ENCODE measurements at places on chromosomes 11 and 22.
A peak's percentile ranks its signal among the peaks of the same experiment; 100 is the strongest.

DNA sequence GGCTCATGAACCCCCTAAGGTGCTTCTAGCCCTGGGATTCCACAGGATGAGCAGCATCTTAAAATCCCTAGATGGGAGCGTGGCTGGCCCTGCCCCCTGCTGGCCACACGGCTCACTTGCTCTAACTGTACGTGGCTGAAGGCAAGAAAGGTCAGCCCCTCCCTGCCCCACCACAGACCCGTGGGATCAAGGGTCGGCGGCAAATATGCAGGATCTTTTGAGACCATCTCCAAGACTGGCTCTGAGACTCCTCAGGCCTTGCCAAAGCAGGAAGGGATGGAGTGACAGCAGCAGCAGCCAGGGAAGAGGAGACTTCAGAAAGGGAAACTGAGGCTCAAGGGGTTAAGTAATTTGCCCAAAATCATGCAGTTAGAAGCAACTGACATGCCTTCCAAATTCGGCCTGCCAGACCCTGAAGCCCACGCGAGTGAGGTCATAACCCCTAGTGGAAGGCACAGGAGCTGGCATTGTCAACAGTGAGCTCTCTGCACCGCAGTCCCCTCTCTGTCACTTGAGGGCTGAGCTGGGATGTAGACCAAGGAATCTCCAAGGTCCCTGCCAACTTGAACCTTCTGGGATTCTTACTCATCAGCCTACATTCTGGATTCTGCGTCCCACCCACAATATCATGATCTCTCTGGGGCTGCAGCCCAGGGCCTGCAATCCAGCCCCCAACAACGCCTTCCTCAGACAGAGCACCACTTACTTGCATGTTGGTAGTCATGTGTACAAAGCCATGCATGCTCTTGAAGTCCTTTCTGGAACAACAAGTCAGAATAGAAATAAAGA, 31.4 kb downstream of the CREB3L1 start:
- DNase-seq = no peak

DNA sequence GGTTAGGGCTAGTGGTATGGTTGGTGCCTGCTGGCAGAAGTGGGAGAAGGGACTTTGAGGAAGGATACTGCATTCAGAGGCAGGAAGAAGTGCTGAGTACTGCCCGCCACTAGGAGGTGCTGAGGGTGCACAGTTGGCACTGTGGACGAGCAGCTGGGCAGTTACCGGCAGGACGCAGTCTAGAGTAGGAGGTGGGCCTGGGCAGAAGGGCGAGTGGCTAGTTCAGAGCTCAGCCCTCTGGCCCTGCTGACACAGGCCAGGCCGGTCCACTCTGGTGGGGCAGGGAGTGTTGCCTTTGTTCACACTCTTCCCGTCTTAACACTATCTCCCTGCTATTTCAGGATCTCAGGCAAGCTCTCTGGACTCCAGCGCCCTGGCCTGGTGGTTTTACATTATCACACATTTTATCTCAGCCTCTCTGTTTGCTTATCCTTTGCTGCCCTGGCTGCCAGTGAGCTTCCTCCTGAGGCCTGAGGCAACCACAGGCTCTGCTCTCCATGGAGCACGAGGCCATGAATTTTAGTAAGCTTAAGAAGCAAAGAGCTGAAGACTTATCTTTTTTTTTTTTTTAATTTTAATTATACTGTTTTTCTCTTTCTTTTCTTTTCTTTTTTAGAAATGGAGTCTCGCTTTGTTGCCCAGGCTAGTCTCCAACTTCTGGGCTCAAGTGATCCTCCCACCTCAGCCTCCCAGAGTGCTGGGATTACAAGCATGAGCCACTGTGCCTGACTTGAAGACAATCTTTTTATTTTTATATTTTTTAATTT, 26.9 kb downstream of the SNAP29 start:
- peak; percentile 26 for DNase-seq

DNA sequence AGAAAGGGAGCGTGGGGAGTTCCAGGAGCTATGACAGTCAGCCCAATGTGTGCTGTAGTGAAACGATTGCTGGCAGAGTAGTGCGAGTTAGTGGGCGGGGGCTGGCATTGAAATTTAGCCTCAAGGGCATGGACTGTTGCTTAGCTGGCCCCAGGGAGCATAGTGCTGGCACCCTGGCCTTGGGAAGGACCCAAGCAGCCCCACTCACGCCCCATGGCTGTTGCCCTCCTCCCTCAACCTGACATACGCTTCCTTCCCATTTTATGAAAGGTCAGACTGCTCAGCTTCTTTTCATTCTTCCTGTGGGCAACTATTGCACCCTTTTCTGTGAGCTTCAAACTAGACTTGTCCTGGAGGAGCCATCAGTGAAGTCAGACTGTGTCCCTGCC, 52.0 kb upstream of the SUSD2 start:
- DNase-seq = no peak

GRCh38 chr11:68583041-68583446, 101.3 kb upstream of the GAL start:
- no peak for DNase-seq

GRCh38 chr22:16917144-16918003, 90.6 kb downstream of the GAB4 start:
- DNase-seq = no peak

DNA sequence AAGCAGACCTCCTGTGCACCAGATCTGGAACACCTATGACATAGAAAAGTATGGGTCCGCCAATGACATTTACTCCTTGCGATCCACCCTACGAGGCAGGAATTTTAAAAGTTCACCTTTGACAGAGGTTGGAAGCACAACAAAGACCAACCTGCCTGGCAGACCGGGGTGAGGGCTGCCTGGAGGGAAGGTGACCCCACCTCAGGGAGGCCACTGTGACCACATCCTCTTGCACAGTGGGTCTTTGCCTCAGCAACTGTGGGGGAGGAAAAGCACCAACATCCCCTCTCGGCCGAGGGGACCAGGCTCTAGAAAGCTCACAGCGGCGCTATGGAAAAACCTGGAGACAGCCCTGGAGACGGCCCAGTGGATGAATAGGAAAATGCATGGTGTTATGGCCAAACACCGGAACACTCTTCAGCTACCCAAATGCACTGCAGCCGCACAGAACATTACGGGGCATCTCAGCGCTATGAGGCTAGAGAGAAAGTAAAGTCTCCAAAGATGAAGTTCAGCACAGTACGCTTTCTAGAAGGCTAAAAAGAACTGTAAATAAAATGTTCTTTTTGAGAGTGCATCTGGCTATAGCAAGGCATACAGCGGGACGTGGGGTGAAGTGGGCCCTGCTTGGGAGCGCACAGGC, 1.8 kb upstream of the SHISAL1 start:
- no peak for DNase-seq

DNA sequence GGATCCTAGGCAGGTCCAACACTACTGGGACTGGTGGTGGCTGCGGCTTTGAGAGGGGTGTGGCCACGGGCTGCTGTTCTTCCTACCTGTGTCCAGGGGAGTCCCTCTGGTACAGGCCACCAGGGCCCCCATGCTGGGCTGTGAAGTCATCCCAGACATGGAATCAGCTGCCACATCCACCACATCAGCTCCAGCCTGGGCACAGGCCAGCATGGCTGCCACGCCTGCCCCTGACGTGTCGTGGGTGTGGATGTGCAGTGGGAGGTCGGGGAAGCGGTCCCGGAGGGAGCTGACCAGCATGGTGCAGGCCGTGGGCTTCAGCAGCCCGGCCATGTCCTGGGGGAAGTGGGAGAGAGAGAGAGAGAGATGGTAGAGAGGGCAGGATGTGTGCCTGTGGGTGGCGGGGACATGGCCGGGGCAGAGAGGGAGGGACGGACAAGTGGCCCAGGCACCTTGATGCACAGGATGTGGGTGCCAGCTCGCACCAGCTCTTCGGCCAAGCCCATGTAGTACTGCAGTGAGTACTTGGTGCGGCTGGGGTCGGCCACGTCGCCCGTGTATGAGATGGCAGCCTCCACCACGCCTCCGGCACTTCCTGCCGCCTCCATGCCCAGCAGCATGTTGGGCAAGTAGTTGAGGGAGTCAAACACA, 6.2 kb upstream of the LRFN4 start:
- DNase-seq = no peak

DNA sequence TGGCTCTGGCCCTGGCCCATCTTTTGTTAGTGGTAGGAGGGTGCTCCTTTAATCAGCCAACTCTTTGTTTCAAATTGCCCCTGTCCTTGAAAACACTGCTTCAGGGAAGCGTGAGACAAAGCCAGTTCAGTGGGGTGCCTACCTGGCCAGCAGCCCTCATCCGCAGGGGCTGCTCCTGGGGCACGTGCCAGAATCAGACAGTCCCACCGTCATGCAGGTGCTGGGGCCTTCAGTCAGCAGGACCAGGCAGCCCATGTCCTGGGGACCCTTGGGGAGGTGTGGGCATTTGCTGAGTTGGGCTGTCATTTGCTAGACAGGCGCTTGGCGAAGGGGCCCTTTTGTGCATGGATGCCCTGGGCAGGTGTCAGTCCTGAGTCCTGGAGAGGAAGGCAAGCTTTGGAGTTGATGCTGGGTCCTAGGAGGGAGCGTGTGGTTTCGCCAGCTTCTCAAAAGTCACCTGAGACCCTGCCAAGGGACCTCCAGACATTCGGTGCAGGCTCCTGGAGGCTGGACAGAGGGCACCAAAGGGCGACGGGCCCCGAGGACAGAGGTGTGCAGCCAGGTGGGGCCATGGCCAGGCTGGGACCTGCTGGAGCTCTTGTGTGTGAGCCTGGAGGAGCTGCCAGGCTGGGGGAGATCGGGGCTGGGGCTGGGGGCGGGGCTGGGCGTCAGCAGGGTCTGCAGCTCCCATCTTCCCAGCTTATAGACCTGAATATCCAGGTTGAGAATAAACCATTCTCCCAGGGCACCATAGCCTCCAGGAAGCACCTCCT, 15.0 kb upstream of the RTN4R start:
- DNase-seq = no peak

- DNase-seq = no peak
Observed at GRCh38 chr11:83409476-83409875, 123.3 kb upstream of the CCDC90B start.

GRCh38 chr11:41499429-41499828, 40.0 kb upstream of the LRRC4C start:
- DNase-seq = no peak
